ENCODE measurements at places on chromosomes 2 and 18.

DNA sequence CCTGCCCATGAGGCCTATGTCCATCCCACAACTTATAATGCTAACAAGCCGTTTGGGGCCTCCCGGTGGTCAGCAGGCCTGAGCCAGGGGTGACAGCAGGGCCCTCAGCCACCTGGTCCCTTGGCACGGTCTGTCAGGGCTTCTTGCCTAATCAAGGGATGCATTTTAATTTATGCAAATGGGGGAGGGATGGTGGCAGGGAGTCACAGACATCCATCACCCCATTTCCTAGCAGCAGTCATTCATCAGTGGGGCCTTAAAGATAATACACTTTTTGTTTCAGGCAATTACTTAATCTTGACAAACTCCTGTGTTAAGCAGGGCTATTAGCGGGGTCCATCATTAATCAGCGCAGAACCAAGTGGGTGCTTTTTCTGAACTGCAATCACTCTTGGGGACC, 174.5 kb downstream of the GLI2 start:
- no peak for DNase-seq

- no peak for DNase-seq
Observed at GRCh38 chr18:44743631-44744030, 62.9 kb downstream of the SETBP1 start.

- DNase-seq = no peak
Observed at GRCh38 chr2:45096996-45097395, 87.7 kb upstream of the SIX2 start.

DNA sequence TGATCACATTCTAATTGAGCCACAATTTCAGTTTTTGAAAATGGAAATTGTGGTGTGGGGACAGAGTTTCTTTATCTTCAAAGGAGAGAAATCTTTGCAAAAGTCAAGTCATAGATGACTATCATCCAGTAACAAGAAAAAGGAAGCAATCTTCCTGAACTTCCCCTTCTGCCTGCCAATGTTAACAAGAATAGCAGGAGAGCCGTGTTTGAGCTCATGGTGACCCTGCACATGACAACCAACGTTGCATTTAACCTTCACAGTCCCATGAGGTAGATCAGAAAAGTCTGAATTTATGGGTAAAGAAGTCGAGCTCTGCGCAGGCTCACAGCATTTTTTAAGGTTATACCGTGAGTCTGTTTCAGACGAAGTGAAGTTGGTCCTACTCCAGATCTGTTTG, 454.9 kb downstream of the LPIN1 start:
- no peak for DNase-seq

DNA sequence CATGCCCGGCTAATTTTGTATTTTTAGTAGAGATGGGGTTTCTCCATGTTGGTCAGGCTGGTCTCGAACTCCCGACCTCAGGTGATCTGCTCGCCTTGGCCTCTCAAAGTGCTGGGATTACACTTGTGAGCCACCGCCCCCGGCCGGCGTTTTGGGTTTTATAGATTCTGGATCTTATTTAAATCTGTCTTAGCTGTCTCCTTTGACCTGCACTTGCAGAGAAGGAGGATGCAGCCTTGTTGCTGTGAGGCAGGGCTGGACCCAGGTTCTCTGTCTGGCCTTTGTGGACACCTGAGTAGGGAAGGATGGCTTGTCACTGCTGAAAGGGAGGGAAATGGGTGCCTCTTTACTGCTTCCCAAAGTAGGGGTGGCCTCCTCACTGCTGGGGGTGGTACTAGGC, 83.0 kb upstream of the HS6ST1 start:
- DNase-seq = no peak
